ENCODE measurements at places on chromosomes 3 and 15.

GRCh38 chr3:117019082-117019713, 309.6 kb downstream of the TUSC7 start:
- DNase-seq = peak; percentile 77

DNA sequence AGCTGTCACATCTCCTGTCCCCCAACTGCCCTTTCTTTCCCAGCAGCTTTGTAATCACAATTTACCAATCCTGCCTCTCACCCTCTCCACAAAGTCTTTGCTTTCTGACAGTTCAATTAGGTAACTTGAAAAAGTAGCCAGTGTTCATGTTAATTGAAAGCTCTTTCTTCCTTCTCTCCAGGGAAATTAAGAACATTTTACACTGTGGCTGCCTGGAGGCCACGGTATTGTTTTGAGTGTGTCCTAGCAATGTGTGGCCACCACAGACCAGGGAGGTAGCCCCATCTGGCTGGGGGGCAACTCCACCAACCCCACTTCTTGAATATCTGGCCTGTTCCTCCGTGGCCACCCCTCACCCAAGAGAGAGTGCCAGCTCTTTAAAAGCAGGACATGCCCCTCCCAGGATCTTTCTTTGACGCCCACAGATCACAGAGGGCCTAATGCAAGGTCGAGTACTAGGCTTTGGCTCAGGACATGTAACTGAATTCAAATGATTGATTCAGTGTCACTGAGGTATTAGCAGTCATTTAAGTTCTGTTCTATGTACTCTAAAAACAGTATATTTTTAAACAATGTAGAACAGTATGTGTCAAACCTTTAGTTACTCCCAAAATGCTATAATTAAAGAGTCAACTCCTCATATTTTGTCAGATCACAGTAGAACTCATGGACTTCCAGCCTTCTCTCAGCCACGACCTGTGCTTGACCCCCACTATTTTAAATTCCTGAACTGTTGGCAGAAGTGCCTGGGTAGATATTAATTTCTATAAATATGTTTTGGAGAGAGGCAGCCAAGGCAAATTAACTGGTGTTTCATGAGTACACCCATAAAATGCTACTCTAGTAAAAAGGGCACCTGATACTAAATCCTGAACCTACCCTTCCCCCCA, 164.5 kb downstream of the TNIK start:
- no peak for DNase-seq

DNA sequence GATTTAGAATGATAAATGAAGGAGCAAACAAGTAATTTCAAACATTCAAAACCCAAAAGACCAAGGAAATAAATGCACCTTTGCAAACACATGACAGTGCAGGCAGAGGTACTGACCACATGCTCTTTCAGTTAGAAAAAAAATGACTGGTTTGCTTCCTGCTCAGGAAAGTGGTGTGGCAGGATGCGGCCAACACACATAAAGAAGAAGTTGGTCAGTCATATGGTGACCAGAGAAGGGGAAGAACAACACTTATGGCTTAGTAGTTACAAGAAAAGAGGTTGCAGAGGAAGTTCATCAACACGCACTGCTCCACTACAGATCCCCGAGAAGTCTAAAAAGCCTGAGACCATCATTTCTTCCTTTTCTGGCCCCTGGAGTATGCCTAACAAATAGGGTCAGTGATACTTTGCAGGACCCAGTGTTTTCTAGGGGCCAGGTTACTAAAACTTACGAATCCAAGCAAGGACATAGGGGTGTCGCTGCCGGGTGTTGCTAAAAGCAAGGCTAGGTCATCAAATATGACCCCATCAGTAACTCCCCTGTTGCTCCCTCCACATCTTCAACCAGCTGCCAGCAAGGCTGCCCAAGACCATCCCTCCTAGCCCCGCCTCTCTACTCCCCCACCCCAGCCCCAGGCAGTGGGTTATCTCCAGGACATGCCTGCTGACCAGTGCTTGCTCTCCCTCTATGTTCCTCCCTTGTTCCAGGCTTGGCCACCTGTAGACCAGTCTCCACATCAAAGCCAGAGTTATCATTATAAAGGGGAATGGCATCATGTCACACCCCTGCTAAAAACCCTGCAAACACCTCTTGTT, 11.2 kb downstream of the ATP8B4 start:
- DNase-seq = peak; percentile 89

DNA sequence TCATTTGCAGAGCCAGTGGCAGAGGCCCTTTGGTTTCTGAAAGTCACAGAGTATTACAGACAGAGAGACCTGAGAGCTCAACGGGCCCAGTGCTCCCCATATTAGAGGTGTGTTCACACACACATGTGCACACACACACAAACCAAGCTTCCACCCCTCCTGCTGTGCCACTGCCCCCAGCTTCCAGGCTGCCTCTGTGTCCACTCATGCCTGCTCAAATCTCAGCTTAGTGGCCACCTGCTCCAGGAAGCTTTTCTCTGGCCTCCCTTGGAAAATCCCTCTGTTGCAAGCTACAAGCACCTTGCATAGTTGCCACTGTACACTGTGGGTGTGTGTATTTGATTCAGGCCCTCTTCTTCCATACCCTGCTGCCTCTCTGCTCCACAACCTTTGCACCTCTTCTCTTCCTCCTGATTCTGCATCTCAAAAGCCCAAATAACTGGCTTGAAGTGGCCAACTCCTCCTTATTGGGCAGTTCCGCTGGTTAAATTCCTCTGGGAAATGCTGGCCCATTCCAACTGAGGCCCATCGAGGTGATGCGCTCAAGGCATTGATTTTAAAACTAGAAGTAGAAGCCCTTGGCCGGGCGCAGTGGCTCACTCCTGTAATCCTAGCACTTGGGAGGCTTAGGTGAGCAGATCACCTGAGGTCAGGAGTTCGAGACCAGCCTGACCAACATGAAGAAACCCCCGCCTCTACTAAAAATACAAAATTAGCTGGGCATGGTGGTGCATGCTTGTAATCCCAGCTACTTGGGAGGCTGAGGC, 23.0 kb downstream of the MESD start:
- no peak for DNase-seq

DNA sequence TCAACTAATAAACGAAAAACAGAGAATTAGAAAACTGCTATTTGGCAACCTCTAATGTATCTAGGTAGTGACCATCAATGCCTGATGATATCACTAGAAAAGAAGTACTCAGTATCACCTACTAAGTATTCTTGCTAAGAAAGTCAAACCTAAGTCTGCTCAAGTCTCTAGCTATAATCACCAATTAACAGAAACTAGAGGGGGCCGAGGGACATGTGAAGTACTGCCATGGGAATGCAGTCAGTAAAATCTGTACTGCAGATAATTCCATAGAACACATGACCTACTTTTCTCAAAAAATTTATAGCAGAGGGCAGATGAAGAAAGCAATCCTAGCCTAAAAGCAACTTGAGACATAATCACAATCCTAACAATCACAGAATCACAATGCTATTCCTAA, 51.4 kb downstream of the CPEB1 start:
- no peak for DNase-seq

GRCh38 chr3:108189440-108189839, 32.8 kb downstream of the IFT57 start:
- DNase-seq = no peak

- no peak for DNase-seq
These were observed 39.4 kb downstream of the TNK2 start for GRCh38 chr3:195868866-195869412.

DNA sequence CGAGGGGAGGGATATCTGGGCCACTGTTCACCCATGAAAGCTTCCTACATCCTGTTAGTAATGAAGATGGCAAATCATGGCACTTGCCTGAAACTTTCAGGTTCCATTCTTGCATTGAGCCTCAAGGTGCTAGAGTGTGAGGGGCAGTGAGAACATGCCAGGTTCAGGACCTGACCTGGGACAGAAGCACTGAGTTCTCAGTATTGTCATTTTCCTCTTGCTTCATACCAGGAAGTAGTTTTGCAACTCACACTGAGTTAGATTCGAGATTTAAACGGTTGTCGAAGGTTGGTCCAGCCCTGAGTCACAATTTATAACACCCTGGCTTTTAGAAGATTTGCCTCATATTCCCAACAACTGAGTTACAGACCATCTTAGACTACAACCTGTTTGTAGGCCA, 11.8 kb upstream of the MEIS2 start:
- no peak for DNase-seq

DNA sequence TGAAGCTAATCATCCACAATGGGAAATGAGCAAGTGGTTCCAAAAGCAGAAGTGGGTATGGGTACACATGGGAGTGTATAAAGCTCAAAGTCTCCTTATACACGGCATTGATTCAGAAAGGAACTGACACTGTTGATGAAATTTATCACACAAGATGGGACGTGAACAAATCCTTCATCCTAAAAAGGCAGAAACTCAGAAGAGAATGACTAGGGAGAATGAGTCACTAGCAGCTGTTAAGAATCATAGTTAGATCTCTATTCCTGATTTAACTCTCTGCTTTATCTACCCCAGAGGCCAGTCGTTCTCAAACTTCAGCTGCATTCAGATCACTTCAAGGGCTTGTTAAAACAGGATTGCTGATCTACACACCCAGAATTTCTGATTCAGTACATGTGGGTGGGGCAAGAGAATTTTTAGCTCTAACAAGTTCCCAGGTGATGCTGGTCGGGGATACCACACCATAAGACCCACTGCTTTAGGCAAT, 97.7 kb upstream of the PHLDB2 start:
- peak; percentile 86 for DNase-seq

- no peak for DNase-seq
These were observed 22.8 kb downstream of the ADPGK start for GRCh38 chr15:72760590-72761260.

DNA sequence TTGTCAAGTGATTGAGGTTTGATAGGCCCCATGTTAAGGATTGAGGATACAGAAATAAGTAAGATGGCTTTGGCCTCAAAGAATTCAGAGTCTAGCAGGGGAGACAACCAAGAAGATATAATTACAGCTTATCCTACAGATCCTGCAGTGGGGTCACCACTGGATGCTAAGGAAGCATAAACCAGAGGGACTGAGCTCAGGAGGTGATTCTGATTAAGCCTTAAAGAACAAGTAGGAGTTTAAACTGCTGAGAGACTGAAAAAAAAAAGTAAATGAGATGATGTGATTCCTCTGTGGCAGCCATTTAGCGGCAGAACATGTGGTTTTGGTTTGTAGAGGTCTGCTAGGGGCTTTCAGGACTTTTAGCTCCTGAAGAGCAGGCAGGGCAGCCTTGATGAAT, 72.1 kb upstream of the ROPN1 start:
- no peak for DNase-seq

GRCh38 chr3:186214670-186215069, 105.8 kb upstream of the ETV5 start:
- DNase-seq = no peak

DNA sequence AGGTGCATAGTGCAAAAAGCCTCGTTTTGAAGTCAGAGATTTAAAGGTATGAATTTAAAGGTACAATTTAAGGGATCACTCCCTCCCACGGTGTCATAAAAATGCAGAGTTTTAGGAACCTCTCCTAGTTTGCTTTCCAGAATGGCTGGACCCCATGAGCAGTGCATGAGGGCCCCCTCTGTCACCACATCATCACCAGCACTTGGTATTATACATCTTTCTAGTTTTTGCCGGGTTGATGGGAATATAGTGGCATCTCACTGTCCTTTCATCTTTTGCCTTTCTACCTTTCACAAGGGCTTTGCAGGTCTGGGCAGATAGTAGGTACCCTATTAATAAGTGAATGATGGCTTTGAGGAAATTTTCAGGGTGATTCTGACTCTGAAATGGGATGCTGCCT, 103.6 kb upstream of the AGBL1 start:
- no peak for DNase-seq

- DNase-seq = no peak
These were observed 69.8 kb upstream of the EOMES start for GRCh38 chr3:27791956-27792355.

DNA sequence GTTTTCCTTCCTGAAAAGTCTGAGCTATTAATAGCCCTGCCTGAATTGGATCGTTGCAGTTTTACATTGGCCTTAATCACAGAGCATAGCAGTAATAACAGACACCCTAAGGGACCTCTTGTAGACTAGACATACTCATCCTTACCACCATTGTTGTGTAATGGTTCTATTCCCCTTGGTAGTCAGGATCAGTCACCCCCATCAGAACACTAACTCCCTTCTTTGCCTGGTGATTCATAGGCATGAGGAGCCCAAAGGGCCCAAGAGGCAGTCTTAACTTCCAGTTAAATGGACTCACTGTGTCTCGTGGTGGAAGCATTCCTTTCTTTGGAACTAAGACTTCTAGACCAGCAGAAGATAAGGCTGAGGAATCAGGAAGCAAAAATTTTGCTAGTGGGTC, 20.2 kb downstream of the CGGBP1 start:
- DNase-seq = peak; percentile 78

- no peak for DNase-seq
These were observed 22.1 kb downstream of the SYNM start for GRCh38 chr15:99126930-99127329.

GRCh38 chr3:197456261-197457091, 99.3 kb downstream of the BDH1 start:
- DNase-seq = peak; percentile 77

DNA sequence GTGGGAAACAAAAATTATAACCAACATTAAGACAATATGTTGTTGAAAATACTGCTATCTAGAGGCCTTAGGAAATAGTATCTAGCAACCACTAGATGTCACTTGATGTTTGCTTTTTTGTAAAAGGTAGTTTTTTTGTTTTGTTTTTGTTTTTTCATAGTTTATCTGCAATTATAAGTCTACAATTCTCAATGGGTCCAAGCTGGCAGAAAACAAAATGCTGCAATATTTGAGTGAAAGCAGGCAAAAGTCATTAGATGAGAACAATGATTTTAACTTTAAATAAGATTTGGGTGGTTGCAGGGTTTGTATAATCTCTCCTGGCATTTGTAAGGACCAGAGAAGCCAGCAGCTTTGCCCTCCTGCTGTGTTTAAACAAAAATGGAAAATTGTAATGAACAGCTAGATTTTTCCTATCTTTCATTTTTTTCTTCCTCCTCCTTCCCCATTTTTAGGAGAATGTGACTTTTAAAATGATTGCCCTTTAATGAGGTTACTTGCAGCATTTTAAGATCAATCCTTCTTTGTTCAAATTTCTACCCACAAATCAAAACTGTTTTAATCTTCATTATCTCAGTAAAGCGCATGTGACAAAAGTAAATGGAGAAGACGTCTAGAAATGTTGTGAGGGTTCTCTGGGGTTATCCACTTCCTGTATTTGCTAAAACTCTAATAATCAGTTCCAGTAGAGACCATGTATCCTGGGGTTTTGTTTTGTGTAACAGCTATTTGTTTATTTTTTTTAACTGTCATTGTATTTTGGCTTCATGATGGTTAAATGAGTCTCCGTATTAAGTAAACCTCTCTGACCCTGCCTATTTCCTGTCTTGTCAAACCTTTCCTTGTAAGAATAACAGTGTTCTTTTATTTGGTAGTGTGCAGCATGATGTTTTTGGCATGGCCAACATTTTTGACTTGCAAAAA, 27.3 kb downstream of the DUT start:
- peak; percentile 21 for DNase-seq

- no peak for DNase-seq
These were observed 2.7 kb downstream of the LCTL start for GRCh38 chr15:66563126-66563525.

All from suppressor macrophage treated with lipopolysaccharide for 4 hours (primary cell).